Cortex of kidney (tissue), 1 donor: ENCODE measurements at places on chromosomes 7 and 10.

GRCh38 chr7:50542132-50542531 lies 23.1 kb downstream of the DDC start:
- DNase-seq: no peak

GRCh38 chr7:54880326-54880989 lies 121.4 kb upstream of the SEC61G start:
- no peak for DNase-seq

DNA sequence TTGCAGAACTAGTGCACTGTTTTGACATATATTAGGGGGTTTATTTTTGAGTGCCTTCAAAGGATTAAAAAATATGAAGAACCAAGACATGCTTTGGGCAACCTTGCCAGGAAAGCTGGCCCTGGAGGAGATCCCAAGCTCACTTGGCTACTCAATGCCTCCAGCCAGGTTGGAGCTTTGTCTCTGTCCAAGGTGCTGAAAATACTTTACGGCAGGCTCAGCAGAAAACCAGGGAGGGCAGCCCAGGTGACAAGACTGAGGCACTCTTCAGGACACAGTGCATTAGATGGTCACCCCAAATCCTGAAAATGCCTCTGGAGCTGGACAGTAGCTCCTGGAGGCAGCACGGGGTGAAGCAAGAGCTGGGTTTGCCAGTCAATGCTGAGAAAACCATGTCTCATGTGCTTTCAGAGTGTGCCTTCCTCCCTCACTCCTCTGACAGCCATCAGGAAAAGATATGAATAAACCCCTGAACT lies 5.8 kb upstream of the KCNH2 start:
- no peak for DNase-seq

DNA sequence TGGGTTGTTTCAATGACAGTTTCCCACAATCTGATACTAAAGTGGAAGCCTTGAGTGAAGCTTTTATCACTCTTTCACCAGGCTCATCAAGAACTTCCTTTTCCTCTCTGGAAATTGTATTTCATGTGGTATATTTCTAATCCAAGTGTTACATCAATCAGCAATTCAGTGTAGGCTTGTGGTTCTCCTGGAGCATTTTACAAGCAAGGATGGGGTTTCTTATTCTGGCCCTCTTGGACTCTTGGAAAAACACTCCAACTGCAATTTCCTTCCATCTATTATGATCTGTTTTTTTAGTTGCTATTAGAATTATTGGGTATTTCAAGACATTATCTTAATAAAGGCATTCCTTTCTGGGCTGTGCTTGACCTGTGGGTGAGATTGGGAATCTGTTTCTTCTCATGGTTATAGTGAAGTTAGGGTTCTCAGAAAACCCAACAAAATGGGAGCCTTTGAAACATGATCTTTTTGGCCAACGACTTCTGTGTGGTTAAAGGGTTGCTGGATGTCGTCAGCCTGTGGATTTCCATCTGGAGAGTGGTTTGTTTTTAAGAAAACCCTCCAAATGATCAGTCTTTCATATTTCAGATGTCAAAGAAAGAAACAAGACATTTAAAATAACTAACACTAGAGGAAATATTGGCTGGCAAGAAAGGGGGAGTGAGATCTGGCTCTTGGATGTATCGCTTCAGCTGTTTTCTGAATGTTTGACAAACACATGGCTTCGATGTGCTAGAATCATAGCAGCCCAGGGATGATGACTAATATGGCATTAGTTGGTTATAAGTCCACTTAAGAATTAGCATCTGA lies 540.2 kb downstream of the LRMDA start:
- DNase-seq: no peak

DNA sequence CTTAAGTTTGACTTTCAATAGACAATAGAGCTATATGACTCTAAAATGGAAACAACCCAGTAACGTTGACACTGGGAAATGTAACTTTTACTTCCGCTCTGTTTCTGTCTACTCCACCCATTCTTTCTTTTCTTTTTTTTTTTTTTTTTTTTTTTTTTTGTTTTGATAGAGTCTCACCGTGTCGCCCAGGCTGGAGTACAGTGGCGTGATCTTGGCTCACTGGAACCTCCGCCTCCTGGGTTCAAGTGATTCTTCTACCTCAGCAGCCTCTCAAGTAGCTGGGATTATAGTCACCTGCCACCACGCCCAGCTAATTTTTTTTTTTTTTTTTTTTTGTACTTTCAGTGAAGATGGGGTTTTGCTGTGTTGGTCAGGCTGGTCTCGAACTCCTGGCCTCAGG lies 13.9 kb downstream of the PRSS2 start:
- no peak for DNase-seq

DNA sequence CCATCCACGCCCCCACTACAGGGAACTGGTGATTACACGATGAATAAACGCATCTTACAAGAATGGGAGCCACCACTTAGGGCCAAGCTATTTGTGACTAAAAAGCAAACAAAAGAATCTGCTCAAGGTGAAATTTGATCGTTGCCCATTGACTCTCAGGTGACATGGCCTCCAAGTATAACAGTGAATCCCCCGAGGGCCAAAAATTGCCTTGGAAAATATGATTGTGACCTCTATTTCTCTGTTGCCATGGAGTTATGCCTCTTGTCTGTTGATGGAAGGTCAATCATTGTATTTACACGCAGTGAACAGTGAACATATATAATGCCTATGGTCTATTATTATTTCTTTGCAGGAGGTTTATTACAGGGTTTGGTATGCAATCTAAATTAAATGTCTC lies 282.3 kb downstream of the KLF6 start:
- no peak for DNase-seq
